Testis (tissue), 5 donors: ENCODE measurements at places on chromosomes 1 and 21. TPM values are rescaled to one million over a fixed set of nuclear protein-coding genes. Genes with fewer than 3 reads are reported as not detected.

GRCh38 chr1:52523376-52523775 lies 29.5 kb downstream of the TUT4 start:
- DNase-seq = no peak

INAVA gene
- total RNA-seq = 5.8 TPM

GRCh38 chr1:207922554-207922953 lies 11.6 kb upstream of the CD34 start:
- peak; percentile 39 for DNase-seq

STUM gene
- total RNA-seq = 2.5 TPM

GRCh38 chr1:212234431-212235395 lies 50.5 kb upstream of the PPP2R5A start:
- DNase-seq = no peak

DNA sequence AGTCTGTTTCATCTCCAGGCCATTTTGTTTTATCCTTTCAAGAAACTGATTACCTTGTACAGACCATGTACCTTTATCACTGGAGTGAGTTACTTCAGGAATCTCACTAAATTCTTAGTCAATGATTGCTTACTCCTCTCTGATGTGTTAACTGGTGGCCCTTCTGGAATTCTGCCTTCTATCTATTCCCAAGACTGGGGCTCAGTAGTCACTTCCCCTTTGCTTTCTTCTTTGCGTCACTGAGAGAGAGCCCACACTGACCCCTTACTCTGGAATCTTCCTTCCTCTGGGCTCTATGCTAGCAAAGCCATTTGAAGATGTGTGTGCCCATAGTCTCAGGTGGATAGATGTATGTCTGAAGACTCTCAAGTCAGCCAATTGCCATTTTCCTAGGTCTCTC lies 34.6 kb downstream of the XCL2 start:
- no peak for DNase-seq

FCMR gene
- total RNA-seq = 1.3 TPM

DNA sequence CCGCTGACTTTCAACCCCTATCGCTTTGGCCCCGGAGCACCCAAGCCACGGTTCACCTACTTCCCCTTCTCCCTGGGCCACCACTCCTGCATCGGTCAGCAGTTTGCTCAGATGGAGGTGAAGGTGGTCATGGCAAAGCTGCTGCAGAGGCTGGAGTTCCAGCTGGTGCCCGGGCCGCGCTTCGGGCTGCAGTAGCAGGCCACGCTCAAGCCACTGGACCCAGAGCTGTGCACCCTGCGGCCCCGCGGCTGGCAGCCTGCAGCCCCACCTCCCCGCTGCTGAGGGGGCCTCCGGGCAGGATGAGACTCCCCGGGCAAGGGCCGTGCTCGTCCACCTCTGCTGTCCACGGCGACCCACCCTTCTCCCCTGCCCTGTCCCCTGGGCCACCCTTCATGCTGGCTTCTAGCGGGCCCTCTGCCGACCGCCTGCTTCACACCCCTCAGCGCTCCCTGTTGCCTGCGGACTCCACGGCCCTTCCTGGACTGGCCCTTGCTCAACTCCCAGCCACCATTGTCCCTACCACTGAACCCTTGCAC lies 92.2 kb upstream of the TRABD2B start:
- no peak for DNase-seq

- no peak for DNase-seq
Observed at GRCh38 chr1:65866439-65866838, 73.7 kb downstream of the PDE4B start.

GRCh38 chr1:113647164-113647563 lies 112.1 kb downstream of the PHTF1 start:
- DNase-seq = no peak

DNA sequence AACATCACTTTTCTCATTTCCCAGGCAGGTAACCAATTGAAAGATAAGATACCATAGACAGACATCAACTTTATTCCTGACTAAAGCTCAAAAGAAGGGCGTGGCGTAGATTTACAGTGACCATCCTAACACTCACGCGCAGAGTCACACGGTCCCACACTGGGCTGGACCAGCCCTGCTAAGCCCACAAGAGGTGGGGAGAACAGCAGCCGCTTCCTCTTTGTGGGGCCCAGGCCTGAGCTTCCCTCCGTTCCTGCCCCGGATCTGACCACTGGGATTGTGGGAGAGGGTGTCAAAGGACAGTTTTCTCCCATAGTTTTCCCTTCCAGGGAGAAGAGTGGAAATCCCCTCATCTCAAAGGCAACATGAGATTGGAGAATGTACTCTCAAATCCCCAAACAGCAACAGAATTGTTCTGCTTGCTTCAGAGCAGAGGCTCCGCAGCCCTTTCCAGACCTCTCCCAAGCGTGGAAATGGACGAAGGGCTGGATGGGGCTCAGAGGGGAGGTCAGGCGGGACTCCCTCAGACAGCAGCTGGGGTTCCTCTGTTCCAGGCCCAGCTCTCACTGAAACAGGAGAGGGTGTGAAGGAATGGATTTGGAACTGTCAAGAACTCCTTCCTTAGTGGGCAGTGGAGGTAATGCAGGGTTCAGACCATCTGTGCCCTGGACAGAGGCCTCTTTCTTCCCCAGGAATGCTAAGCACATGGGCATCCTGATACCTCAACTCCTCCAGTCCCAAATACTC lies 33.7 kb downstream of the L1TD1 start:
- DNase-seq = no peak

DNA sequence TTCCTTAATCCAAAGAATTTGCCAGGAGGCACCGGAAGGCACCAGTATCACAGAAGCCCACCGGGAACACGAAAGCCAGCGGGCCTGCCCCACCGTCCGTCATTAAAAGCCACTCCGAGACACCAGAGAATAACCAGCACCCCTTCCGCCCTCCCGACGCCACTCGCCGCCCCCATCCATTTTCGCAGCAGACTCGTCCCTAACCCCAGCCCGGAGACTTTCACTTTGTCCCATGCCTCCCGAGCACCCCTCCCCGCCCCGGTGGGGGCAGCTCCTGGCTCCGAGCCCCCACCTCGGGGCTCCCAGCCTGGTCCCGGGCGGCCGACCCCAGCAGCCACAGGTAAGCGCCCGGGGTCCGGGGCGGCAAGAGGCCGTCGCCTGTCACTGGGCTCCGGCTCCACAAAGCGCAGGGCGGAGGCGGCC lies 105.4 kb downstream of the SLC45A1 start:
- DNase-seq = no peak

GRCh38 chr1:235802573-235803346 lies 63.9 kb downstream of the LYST start:
- DNase-seq = no peak

GRCh38 chr21:27700974-27701614 lies 734.2 kb upstream of the ADAMTS5 start:
- peak; percentile 90 for DNase-seq

PDE9A gene
- 5.7 TPM for total RNA-seq

GRCh38 chr1:64895500-64895899 lies 70.8 kb downstream of the JAK1 start:
- DNase-seq = no peak

KRTAP13-2 gene
- not detected for total RNA-seq

- no peak for DNase-seq
Observed at GRCh38 chr1:12540580-12541273, 77.3 kb downstream of the DHRS3 start.

- DNase-seq = no peak
Observed at GRCh38 chr1:219189021-219189824, 15.5 kb downstream of the LYPLAL1 start.

GRCh38 chr1:226525750-226526149 lies 22.8 kb upstream of the STUM start:
- DNase-seq = peak; percentile 51

DNA sequence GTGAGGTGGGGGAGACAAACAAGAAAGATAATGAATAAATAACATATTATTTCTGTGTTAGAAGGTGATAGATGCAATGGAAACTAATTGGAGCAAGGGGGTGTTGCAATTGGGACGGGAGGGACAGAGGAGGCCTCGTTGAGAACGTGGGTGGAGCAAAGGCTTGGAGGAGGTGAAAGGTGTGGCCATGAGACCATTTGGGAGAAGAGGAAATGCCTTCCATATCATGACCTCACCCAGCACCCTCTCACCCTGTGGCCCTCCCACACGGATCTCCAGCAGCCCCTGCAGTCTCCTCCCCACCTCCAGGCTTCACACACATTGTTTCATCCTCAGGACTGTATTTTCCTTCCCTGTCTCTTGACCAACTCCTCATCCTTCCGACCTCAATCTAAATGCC lies 85.3 kb upstream of the ARHGAP29 start:
- no peak for DNase-seq

- DNase-seq = no peak
Observed at GRCh38 chr1:30382496-30382895, 340.9 kb downstream of the MATN1 start.

FNDC5 gene
- total RNA-seq = 16.3 TPM

- DNase-seq = no peak
Observed at GRCh38 chr1:209825591-209826434, 2.0 kb upstream of the UTP25 start.

DNA sequence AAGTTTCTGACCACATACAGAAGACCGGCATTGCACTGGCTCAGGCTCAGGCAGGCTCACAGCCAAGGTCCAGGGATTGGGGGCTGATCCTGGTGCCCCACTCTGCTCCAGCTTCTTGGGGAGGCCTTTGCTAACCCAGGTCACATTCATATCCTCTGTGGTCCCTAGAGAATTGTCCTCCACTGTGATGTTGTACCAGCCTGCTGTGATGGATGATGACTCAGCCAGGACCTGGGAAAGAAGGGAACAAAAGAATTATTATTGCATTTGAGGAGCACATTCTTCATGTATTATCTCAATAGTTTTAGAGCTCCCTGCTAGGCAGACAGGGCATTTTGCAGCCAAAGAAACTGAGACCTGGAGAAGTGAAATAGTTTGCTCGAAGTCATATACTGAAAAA lies 114.3 kb upstream of the ETV3 start:
- DNase-seq = no peak

TINAGL1 gene
- 16.4 TPM for total RNA-seq

NKAIN1 gene
- total RNA-seq = 1.4 TPM

- DNase-seq = no peak
Observed at GRCh38 chr1:31434101-31434871, 21.3 kb downstream of the SERINC2 start.

DNA sequence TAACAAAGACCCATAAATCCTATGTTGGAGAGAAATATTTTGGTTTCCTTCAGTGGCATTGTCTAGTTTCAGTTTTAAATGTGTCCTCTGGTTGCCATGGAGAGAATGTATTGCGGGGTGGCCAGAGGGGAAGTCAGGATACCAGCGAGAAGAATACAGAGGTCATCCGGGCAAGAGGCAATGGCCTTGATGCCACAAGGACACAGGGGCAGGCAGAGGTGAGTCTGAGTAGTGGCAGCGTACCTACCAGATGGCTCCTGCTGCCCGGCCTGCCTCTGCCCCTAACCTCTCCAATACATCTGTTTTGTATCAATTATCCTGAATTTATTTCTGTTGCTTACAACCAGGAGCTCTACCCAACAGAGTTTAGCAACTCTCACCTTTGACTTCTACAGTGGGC lies 14.9 kb downstream of the KLHDC7A start:
- no peak for DNase-seq

CYP4A11 gene
- total RNA-seq = not detected

MYOG gene
- total RNA-seq = 0.47 TPM

SV2A gene
- 1.7 TPM for total RNA-seq
